Right ventricle myocardium superior (tissue), 1 donor: ENCODE measurements at places on chromosomes 4 and X.

- no peak for DNase-seq
Measured at GRCh38 chr4:78796526-78796925, 20.4 kb downstream of the BMP2K start.

DNA sequence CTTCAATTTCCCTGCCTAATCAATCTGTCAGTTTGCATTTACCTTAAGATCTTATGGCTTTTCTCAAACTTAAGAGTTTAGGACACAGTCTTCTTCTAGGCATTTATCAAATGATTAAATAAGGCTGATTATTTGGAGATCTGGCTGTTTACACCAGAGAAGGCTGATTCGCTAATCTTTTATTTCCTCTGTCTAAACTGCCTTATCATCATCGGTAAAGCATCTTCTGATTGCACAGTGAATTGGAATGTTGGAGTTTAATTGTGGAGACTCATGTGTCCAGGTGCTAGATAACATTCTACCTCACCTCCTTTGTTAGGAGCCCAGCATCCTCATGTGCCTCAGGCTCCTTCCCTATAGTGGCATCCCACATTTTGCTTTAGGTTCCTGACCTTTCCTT lies 100.3 kb upstream of the DDIT4L start:
- no peak for DNase-seq

- DNase-seq, result no peak
Measured at GRCh38 chr4:41361794-41362526, 105.2 kb downstream of the UCHL1 start.

- DNase-seq, result no peak
Measured at GRCh38 chr4:121817006-121817405, 6.7 kb downstream of the CCNA2 start.

GRCh38 chrX:134236626-134237614 lies at the start of gene CCDC160:
Gene CCDC160, plus strand, starts transcription at chrX:134237182. Its CDS starts 7,619 bp downstream, at chrX:134244801.
- DNase-seq, result peak; percentile 66

- DNase-seq, result no peak
Measured at GRCh38 chr4:180665481-180665880, 1577.7 kb upstream of the TENM3 start.

GRCh38 chrX:81120936-81121371 lies 80.8 kb downstream of the HMGN5 start:
- DNase-seq, result no peak

DNA sequence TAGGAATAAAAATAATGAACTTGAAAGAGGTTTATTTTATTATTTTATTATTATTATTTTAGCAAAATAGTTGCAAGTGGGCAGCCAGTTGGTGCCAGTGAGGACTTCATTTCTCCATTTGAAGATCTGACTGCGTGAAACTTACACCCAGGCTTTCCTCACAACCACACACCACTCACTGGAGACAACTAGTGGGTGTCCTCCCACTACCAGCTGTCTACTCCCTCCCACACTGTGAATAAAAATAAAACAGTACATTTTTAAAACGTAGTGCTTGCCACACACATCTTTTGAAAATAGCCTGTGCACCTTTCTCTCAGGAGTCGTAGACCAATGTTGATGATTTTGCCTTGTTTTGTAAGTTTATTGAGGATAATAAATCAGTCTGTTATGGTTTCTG lies 7.4 kb downstream of the FGF13 start:
- no peak for DNase-seq

- DNase-seq, result no peak
Measured at GRCh38 chrX:82556588-82556987, 951.5 kb upstream of the POU3F4 start.

DNA sequence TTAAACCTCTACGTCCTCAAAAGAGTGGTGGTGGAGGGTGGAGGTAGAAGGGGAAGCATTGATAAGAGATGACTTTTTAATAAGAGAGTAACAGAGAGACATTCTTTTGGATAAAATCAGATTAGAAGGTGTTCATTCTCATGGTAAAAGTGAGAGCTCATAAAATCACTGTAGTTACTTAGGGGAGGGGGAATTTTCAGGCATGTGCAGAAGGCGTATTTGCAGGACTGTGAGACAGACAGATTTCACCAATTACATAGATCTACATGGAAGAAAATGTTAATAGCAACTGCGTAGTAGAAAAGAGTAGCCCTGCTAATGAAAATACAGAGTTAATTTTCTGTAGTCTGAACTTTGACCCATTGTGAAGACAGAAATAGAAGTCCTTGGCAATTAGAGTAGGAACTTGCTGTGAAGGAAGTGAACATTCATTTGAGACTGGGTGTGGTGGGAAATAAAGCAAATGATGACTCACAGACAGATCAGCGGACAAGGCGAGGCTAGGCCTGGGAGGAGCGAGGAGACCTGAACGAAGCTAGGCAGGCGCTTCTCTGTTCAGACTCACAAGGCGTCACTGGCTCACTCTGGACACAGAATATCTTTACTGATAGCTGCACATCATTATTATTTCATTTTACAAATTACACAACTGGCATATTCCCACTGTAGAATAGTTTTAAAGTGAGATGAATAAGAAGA lies 57.2 kb upstream of the FAM9C start:
- DNase-seq, result peak; percentile 69

GRCh38 chr4:159003420-159004253 lies 99.2 kb upstream of the RAPGEF2 start:
- DNase-seq, result no peak

GRCh38 chr4:172786039-172786792 lies 382.4 kb upstream of the GALNT7 start:
- peak; percentile 56 for DNase-seq

DNA sequence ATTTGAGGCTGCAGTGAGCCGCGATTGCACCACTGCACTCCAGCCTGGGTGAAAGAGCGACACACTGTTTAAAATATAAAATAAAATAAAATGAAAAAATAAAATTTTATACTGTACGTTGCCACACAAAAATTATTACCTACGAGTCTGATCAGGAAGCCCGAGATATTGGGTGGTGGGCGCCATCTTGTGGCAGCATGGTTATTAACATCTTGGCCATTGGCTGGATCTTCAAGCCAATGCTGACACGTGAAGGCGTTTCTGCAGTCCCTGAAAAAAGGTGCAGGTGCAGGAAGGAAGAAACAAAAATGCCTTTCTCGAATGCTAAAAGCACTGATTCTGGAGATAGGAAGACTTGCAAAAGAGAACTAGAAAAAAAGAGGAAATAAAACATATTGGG lies 4.9 kb upstream of the TLR8 start:
- peak; percentile 58 for DNase-seq

DNA sequence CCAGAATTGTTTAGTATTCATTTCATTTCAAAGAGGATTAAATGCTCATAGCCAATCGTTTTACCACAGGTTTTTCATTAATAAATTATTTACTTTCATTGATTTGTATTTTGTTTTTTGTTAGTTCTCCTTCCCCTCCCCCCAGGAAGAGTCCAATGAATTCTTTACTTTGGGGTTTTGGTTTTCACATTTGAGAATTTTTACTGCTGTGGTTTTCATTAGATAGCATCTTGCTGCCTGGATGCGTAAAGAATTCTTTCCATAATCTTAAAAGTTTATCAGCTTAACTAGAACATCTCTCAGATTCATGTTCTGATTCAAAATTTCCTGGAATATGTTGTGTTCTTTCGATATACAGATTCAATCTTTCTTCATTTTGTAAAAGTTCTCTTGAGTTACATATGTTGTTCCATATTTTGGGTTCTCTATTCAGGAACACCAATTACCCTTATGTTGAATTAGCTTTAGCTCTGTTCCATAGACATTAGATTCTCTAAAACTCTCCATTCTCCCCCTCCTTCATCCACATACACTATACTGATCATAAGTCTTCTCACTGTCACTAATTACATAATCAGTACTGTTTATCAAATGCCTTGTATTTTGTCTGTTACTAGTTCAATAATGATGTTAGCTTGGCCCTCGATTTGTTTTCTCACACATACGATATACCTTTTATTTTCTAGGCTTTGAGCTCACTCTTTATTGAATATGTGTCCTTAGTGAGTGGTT lies 184.4 kb downstream of the CAMK2D start:
- DNase-seq, result no peak

GRCh38 chrX:65971151-65971550 lies 68.7 kb downstream of the VSIG4 start:
- no peak for DNase-seq

GRCh38 chrX:6851140-6851539 lies 296.4 kb upstream of the STS start:
- DNase-seq, result no peak

DNA sequence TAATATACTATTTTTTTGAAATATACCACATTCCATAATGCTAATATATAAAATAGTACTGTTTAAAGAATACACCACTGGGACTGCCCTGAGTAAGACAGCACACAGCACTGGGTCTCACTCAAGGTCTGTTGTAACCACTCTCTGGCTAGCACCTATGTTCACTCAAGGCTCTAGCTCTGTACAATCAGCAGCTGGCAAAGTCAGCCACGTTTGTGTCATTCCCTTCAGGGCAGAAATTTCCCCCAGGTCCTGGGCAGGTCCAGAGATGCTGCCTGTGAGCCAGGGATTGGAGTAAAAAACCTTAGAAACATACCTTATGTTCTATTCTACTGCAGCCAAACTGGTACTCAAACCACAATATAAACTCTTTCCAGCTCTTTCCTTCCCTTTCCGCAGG lies 1160.2 kb upstream of the ADGRL3 start:
- no peak for DNase-seq

GRCh38 chrX:150291014-150291413 lies 72.1 kb upstream of the MAMLD1 start:
- no peak for DNase-seq
